ENCODE measurements at places on chromosomes 2 and 18.

DNA sequence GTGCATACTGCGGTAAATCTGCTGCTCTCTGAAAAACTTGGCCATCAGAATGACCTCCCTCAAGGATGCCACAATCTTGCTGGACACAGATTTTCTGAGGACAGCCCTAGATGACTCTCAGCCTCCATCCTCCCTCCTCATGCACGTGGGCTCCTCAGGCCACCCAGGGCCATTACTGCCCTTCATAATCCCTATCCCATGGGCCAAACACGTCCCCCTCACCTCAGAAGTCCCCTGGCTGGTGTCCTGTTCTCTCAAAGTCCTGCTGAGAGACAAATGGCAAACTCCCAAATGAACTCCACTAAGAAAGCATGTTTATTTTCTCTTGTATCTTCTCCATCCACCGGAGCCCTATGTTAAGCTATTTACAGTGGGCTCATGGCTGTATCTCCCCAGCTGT is 125.7 kb downstream of the MRO start:
- no peak for DNase-seq

- no peak for DNase-seq
Observed at GRCh38 chr2:82412021-82412420, 2047.1 kb downstream of the SUCLG1 start.

DNA sequence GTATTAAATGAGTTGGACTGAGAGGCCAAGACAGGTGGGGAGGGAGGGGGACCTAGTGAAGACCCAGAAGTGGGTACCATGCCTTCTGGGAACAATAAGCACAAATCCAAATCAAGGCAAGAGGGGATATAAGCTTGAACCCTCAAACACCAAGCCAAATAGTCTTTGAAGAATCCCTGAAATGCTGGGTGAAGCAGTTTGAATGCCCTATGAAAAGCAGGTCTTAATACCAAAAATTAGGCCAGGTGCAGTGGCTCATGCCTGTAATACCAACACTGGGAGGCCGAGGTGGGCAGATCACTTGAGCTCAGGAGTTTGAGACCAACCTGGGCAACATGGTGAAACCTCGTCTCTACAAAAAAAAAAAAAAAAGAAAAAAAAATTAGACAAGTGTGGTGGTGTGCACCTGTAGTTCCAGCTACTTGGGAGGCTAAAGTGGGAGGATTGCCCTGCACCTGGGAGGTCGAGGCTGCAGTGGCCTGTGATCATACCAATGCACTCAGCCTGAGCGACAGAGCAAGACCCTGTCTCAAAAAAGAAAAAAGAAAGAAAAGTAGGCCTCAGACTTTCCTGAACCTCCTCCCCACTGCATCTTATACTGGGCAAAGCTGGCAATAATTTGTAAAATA is 3.5 kb downstream of the PCBP1 start:
- DNase-seq = no peak

GRCh38 chr2:236752096-236752495 is 182.5 kb downstream of the ACKR3 start:
- DNase-seq = no peak

Measured in D721Med (cell line).